Stimulated activated CD4-positive, alpha-beta T cell treated with anti-CD3 and anti-CD28 coated beads, Interleukin-2, amount 100 ng/mL, for 4 hours (primary cell): ENCODE measurements at places on chromosomes 3 and 15.

DNA sequence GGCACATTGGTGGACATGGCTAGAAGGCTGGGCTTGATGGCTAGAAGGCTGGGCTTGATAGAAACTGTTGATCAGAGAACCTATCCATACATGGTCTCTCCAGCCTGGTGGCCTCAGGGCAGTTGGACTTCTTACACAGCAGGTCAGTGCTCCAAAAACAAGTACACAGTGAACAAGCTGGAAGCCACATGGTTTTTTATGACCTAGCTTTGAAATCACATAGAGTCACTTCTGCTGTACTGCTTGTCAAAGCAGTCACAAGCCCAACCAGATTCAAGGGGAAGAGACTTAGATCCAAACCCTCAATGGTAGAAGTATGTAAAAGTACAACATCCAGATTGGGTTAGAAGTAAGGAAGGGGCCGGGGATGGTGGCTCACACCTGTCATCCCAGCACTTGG is 89.4 kb upstream of the HES1 start:
- DNase-seq, result no peak

DNA sequence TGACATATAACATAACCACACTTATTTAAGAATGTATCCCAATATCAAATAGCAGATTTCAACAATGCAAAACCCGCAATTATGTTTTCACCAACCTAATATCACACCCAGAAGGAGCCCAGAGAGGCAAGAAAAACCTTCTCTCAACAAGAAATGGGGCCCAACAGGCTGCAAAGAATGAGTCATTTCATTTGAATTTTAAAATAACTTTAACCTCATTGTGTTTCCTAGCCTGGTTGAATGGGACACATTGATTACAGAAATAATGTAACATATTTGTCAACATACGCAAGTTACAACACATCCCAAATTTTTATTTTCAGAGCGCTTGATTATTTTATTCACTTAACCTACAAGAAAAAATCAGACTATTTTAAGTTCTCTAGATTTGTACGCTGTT is 365.1 kb upstream of the SLCO3A1 start:
- no peak for DNase-seq

GRCh38 chr3:69458803-69459365 is 73.0 kb upstream of the FRMD4B start:
- no peak for DNase-seq

DNA sequence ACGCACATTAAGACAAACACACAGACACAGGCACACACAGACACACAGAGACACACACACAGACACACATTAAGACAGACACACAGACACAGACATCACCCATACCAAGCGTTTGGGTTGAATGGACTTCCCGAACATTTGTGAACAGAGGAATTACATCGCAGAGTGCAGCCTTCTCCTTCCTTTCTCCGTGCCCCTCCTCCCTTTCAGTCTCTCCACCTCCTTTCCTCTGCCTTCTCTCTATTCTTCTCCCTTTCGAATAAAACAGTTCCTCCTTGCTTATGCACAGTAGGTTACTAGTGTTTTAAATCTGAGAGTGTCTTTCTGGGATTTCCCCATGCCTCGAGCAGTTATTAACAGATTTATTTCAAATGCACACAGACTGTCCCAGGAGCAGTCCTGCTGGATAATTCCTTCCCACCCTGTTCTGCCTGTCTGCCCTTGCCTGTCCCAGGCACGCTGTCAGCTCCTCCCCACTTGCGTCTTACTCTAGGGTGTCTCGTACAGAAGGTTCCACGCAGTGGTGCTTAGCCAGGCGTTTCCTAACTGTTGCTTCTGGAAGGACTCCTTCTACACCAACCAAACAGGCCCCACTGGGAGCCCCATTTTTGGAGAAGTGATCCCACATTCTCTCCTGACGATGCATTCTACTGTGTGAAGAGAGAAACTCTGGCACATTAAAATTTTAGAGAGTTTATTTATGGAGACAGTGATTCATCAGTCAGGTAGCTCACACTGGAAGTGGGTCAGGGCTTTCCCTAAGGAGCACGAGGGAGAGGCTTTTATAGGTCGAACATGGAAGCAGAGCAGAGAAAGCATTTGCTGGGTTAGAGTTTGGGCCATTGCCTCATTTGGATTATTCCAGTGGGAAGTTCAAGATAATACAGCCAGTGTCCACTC is 163.8 kb downstream of the SV2B start:
- DNase-seq, result no peak

DNA sequence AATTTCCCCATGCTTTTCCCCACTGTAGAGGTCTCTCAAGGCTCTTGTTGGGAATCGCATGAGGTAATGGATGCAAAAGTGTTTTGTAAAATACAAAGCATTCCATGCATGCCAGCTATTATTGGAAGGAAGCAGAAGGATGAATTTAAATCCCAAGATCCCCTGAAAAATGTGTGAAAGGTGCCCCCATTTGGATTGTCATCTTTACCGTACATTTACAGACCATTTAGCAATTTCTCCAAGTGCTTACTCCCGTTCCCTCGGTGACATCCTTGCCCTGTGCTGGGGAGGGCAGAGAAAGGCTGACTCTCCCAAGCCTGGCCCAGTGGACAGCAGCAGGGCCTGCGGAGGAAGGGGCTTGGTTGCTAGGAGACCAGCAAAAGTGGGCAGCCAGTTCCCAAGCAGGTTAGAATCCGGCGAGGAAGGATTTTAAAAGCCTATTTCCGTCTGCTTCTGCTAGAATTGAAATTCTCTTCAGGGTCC is 31.1 kb upstream of the NEO1 start:
- no peak for DNase-seq

DNA sequence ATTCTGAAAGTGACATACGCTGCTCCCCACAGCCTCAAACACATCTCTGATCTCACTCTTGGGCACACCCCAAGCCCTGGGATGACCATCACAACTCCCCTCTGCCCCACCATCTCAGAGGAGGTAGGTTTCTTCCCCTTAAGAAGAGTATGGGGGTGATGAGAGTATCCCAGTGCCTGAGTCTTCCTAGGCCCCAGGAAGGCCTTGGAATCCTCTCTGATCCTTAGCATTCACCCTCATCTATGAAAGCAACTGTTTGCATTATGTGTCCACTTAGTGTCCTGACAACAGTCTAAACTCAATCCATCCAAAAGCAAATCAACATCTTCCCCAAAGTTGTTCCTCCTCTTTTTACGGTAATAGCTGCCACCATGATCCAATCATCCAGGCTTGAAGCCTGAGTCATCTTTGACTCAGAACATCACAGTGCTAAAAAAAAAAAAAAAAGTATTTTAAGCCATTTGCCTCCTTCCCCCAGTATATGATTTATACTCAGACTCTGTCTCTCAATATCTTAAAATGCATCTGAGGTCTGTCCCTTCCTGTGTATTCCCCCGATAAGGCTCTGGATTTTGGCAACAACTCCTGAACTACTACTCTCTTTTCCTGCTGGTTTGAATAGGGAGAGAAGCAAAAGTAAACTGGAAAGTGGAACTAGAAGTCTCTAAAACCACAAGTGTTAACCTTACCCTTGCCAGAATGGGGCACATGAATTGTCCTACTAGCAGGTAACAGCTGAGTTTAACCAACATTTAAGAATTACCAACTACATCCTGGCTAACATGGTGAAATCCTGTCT is 22.5 kb downstream of the POPDC2 start:
- DNase-seq, result no peak

DNA sequence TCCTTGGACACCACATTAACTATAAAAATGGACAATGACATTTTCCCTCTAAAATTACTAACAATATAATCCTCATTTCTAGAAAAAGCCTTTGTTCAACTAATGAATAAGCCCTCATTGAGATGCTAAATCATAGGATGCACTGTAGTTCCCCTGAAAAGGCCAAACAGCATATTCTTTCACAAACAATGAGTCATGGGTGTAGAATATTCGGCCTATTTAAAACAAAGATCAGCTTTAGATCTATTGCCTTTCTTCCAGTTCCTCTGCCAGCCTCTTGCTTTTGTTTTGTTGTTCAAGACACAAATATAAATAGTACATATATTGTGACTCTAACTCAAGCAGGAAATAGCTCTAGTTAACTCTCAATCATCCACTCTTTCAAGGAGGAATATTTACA is 82.5 kb downstream of the ADAM10 start:
- no peak for DNase-seq

DNA sequence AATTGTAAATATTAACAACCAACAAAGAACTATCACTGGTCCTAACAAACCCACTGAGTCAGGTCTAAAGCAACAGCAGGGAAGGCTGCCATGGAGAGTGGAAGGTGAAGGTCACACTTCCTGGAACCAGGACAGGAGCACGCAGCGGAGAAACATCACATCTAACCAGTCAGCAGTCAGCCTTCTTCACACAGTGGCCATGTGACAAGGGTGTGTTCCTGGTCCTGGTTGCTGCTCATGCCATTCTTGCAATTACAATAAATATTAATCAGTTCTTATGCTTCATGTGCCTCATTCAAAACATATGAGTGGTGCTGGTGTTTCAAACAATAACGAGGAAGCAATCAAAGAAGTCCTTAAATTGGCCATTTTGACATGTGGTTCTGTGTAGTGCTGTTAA is 162.8 kb downstream of the ARRDC4 start:
- no peak for DNase-seq

DNA sequence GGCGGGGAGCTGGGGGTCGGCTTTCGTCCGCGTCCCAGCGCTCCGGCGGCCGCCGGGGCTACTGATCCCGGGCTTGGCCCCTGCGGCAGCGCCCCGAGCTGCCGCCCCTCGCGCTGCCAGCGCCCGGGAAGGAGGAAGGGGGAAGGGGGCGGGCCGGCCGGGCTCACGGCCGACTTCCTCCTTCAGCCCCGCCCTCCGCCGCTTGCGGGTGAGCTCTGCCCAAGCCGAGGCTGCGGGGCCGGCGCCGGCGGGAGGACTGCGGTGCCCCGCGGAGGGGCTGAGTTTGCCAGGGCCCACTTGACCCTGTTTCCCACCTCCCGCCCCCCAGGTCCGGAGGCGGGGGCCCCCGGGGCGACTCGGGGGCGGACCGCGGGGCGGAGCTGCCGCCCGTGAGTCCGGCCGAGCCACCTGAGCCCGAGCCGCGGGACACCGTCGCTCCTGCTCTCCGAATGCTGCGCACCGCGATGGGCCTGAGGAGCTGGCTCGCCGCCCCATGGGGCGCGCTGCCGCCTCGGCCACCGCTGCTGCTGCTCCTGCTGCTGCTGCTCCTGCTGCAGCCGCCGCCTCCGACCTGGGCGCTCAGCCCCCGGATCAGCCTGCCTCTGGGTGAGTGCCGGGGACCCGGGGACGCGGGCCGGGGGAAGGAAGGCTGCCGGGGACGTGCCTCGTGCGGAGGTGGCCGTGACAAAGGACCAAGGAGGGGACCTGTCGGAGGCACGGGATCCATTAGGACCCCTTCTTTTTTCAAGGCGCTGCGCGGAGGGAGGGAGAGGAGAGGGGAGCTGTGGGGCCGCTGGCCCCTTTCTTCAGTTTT is at the start of gene SEMA4B:
Gene SEMA4B, plus strand, starts transcription at position 201 of the 814 bp plus-strand sequence. Its CDS starts 249 bp downstream, at position 450.
- peak; percentile 49 for DNase-seq

DNA sequence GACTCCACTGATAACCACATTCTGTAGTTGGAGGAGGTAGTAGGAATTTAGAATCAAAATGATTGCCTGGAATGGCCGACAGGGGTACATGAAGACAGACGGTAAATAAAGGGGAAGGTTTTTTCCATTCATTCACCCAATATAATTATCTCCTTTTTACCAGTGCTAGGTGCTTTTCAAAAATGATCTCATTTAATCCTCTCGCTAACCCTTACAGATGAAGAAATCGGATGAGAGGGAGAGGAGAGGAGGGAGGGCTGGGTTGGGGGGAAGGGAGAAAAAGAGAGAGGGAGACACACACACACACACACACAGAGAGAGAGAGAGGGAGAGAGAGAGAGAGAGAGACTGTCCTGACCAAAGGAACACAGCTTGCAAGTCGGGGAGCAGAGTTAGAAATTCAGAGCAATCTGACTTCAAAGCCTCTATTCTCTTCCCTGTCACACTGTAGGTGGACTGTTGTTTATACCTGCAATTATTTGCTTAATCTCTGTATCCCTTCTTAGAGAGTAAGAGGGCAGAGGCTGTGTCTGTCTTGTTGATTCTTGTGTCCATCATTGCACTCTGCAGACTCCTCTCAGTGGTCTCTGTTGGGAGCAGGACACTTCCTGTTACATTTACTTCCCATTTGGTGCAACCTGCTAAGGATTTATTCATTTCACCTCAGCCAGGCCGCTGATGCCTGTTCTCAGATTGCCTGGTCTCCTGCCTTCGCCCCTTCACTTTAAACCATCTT is 18.7 kb upstream of the PAQR9 start:
- DNase-seq, result no peak

GRCh38 chr3:148089171-148089570 is 608.5 kb upstream of the AGTR1 start:
- DNase-seq, result no peak

- DNase-seq, result no peak
Observed at GRCh38 chr15:92149029-92149428, 244.7 kb upstream of the ST8SIA2 start.

GRCh38 chr15:45862034-45862433 is 227.2 kb downstream of the SQOR start:
- no peak for DNase-seq

DNA sequence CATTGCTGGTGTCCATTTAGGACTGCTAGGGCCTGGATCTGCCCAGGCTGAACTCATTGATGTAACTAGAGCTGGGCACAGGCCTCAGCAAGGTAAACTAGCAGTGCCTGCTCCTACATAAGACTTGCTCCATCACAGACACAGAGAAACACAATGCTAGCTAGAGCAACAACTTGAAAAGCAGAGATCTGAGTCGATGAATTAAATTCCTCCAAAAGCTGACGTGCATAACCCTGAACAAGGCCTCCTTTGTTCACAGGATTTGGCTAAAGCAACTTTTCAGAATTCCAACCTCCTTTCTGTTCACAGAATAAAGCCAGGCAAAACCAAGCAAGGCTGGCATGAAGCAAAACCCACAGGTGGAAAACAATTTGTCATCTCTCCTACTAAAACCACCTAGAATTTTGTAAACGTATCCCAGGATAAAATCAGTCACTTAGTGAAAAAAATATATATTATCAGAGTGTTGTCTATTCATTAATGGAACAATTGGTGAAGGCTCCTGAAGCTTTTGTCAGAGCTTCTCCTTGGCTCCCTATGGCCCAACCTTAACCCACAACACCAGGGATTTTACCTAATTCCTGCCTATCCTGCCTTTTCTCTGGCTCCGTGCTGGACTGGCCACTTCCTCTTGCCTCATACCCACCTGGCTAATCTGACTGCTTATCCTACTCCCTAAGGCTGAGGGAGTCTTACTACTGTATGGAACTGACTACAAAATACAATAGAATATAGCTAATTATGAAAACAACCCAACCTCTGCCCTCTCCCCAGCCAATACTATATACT is 39.9 kb downstream of the PLCH1 start:
- DNase-seq, result no peak

DNA sequence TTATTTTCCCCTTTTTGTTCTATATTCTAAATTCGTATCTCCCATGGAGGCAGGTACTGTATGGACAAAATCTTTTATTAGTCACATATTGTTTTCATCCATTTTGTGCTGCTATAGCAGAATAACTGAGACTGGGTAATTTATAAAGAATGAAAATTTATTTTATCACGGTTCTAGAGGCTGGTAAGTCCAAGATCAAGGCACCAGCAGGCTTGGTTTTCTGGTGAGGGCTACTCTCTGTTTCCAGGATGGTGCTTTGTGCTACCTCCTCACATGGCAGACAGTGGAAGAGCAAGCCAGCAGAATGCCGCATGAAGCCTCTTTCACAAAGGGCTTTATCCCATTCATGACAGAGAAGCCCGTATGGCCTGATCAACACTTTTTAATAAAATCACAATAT is 421.9 kb upstream of the TPRG1 start:
- DNase-seq, result no peak
